ENCODE measurements at places on chromosomes 16 and 17.

- DNase-seq = no peak
Measured at GRCh38 chr17:14352136-14352535, 51.3 kb downstream of the HS3ST3B1 start.

GRCh38 chr17:80347948-80348351, 67.0 kb upstream of the ENDOV start:
- DNase-seq = no peak

DNA sequence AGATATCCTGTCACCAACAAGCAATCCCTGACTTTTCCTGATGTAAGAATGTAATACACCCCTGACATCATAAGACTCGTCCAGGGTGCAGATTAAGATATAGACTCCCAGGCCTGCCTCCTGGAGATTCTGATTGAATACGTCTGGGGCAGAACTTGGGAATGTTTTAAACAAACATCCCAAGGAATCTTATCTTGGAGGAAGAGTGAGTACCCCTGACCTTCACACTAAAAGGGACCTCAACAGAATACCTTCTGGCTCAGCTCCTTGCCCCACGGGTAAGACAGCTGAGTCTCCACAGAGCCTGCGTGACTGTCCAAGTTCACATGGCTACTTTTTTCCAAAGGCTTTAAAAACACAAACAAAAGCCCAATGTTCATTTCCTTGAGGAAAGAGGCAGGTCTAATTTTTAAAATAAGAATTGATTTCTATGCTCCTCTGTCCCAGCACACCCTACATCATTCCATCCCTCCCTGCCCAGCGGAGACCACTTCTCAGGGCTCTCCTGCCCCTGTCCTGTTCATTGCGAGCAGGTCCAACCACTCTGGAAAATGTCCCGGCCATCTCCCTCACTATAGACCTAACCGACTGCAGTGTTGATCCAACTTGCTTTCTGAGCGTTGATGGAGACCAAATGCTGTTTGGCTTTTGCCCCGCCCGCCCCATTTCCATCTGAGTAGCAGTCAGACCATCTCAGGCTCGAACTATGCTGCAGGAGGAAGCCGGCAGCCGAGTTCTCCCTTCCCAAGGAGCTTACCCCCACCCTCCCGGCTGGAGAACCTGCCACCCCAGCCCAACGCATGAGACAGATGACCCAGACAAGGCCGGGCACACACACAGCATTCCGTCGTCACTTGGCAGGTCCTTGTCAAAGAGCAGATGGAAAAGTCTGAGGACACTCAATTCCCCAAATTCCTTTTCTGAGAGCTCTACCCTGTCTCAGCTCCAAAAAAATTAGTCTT, 44.1 kb upstream of the MYH10 start:
- DNase-seq = no peak

DNA sequence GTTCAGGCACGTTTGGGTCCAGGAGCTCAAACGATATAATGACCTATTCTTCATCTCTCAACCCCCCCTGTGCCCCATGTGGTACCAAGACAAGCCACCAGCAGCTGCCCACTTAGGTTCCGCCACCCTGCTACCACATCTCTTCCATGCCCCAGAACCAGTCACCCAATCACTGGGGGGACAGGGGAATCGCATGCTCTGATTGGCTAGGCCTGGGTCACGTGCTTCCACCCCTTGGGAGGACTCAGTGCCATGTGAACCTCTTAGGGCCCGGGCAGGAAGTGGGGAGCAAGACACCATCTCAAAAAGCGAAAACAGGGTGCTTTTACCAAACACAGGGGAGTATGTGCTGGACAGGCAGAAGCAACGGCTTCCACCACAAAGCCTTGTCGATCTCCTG, 91.3 kb downstream of the KATNIP start:
- no peak for DNase-seq

DNA sequence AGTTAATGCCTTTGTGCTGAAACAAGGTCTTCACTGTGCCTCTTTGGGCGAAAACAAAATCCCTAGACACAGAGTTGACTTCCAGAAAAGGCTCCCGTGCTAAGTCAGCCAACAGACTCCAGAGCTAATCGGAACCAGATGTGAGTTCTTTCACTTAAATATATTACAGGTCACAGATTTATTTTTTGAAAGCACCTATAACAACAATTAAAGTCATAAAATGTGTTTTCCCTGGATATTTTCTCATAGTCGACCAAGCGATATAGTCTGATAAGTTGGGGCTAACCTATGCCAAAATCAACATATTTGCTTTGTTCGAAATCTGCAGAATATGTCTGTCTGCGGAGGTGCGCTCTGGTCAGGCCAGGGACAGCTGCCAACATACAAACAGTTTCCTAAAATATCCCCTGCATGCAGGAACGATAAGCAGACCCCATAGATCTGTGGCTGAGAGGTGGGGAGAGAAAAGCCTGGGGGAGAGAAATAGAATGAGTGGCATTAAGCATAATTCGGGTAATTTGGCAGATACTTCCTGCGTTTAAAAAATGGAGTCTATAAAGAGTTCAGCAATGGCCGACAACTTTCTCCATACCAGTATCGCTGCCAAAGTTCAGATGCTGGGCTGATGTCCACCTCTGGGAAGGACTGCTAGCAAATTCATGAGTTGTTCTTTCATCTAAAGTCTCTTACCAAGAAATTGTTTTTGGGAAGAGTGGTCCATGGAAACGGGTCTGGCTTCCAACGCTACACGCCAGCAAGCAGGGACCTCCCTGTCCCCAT, 50.8 kb upstream of the MYH10 start:
- DNase-seq = no peak

DNA sequence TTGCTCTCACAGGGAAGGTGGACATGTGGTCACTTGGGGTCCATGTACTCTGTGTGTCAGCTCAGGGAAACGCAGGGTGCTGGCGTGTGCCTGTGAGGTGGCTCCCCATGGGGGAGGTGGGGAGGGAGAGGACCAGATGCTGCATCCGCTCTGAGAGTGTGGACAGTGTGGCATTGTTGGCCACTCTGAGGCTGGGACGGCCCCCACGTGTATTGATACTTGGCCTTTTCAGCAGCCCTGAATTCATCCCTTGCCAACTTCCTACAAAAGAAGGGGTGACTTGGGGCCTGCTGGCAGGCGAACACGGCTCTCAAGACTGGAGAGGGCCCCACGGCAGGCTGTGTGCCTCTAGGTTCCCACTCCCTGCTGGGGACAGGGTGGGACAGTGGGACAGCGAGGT, 120.1 kb downstream of the RAB11FIP4 start:
- no peak for DNase-seq

DNA sequence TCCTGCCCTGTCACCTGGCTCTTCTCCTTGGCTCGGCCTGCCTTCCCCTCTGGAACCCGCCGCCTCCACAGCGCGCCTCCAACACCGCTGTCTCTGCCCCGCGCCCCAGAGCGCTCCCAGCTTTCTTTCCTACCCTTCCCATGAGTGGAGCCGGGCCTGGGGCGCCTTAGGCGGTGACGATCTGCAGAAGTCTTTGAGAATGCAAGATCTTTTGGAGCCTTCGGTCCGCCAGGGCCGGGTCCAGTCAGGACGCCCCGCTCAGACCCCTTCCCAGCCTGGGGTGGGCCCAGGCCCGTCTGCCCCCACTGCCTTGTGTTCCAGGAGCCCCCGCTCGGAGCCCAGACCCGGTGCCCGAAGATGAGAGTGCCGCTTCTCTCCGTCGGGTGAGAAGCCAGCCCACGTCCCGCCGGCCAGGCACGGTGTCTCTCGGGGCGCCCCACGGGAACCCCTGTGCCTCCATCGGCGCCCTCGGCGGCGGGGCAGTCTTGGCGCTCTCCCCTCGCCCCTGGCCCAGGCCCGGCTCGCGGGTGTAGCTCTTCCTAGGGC, 40.0 kb downstream of the MRM1 start:
- DNase-seq = no peak

DNA sequence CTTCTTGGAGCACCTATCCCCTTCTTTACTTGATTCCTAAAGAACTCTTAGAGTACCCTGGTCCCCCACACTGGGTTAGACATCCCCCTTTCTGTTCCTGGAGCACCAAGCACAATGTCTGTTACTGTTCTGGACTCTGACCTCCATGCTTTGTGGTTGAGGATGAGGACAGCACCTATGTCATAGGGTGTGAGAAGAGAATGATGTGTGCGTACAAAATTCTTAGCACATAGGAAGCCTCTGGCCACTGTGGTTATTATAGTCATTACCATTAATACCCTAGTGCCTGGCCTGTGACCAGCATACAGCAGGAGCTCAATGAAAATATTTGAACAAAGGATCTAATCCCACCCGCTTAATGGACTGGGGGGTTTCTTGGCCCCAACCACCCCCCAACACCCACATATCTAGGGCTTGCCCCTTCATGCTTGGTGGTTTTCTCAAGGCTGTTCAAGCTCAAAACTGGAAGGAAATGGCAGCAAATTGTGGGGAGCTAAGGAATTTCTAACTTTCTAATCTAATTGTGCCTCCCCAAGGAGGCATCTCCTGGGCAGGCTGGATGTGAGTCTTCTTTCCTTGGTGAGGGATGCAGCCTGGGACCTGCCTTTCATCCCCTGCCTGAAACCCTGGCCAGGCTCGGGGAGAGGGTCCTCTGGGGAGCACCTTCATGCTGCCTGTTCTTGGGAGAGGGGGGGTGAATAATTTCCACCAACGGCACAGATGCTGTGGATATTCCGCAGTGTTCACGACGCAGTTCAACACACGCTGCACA, 1.5 kb upstream of the CMIP start:
- no peak for DNase-seq

GRCh38 chr17:77318491-77319210, 177.9 kb downstream of the SEC14L1 start:
- no peak for DNase-seq
